Fibroblast of pulmonary artery (primary cell): ENCODE measurements at places on chromosomes 6 and 20.

DNA sequence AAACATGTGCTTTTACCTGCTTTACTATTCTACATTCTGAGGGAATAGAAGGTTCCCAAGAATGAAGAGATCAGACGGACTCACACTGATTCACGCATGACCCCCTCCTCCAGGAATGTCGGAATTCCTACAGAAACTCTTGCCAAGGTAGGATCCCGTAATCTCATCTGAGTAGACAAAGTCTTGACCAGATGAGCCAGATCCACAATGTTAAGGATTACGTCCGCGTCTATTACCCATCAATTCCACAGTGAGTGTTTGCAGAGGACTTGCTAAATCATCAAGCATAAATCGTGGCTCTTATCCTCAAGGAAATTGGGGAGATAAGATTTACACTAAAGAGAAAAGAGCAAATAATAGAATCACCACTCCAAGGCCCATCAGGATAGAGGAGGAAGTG lies 245.9 kb upstream of the FOXQ1 start:
- no peak for DNase-seq

DNA sequence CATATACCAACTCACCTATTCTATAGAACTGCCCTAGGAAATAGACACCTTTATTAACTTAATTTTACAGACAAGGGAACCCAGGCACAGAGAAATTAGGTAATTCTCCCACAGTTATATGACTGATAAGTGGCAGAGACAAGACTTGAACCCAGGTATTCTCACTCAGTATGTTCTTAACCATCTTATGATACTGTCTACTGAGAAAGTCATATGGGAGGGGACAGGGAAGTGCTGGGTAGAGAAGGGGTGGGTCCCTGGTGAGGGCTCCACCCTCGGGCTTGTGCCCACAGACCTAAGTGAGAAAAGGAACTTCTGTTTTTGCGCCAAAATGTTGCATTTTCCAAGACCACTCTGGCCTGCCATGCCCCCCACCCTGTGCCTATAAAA lies 123.5 kb downstream of the RNF144B start:
- no peak for DNase-seq

DNA sequence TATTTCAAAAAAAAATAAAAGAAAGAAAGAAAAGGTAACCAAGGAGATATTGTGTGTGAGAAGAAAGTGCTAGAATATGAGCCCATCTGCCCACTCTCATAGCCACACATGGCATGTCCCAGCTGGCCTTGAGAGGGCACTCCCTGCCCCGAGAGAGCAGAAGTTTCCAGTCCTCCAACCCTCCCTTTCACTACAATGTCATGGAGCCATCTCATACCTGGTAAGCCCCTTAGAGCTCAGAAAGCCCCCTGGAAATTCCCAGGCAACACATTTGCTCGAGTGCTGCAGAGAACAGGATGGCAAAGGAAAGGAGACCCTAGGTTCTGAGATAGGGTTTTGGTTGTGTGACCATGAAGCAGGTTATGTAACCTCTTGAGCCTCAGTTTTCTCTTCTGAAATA lies 75.8 kb upstream of the RIN2 start:
- DNase-seq: no peak

GRCh38 chr6:145963216-145964068 lies 716 bp downstream of the SHPRH start:
- peak; percentile 51 for DNase-seq

GRCh38 chr6:2353412-2354137 lies 108.2 kb upstream of the GMDS start:
- DNase-seq: peak; percentile 91

DNA sequence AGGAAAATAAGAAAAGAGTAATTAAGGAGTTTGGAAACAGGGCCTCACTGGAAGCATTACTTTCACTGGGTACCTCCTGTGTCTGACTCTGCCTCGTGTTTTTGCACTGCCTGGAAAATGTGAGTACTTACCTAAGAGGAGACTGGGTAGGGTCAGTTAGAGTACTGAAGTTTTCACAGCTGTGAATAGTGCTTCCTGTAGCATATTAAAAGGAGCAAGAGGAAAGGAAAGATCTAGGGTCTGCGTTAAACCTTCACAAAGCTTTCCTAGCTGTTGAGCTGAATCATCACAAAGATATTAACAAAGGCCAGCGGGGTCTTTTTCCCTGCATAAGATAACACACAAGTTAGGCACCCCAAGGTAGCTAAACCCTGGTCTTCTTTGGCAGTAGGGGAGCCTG lies 82.3 kb downstream of the MLIP start:
- no peak for DNase-seq

DNA sequence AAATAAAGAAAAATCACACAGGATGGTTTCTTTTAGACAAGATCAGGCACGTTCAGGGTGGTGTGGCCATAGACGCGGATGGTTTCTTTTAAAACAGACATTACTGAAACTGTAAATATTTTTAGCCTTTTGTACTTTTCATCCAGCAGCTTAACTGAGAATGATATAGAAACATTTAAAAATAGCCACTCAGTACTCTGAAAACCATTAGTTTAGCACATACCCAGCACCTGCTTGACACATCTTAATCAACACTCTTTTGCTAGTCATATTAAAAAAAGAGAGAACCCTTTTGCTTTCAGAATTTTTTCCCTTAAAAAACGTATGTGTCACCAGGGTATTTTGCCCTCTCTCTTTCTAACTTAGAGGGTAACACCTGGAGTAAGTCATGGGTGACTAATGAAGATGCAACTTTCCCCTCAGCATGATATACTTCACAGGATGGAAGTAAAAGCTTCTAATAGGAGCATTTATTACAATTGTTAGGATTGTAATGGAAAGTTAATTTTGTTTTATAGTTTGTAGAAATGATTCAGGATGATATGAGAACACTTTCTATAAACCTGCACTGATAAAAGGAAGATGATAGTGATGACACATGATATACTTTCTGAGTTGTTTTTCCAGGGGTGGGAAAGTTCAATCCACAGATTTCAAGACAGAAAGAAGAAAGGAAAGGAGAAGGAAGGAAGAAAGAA lies 45.2 kb downstream of the BACH2 start:
- no peak for DNase-seq

GRCh38 chr6:15839969-15840541 lies 177.2 kb upstream of the DTNBP1 start:
- no peak for DNase-seq

DNA sequence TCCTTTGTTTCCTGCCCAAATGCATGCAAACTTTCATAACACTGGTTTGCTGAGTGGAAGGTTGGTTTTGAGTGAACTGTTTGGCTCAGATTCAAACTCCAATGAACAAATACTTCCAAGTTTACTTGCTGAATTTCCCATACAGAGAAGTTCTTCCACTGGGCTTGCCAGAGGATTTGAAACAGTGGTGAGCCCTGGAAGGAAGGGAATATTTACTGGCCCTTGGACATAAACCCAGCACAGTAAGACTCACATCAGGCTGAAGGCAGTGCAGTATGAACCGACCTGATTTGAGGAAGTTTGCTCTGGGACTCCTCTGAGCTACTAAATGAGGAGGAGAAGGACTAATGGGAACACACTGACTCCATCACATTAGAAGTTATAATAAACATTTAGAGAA lies 3.8 kb downstream of the TRAF3IP2 start:
- DNase-seq: peak; percentile 89

DNA sequence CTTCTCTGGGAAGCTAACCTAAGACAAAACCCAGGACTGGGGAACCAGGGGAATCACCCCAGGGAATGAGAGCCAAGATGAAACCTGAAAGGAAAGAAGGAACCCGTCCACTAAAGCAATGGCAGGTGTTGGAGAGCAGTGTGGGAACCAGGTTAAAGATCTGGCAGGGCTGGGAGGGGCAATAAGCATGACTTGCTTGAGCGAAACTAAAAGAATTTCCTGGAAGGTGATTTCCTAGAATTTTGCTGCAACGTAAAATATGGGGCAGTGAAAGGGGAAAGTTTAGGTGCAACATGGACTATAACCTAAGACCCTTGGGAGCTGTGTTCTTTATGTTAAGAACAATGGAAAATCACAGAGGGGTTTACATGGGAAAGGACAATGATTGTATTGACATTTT lies 126.2 kb upstream of the SSTR4 start:
- DNase-seq: no peak

- no peak for DNase-seq
Measured at GRCh38 chr6:1389369-1390132, at the start of gene FOXF2. Gene FOXF2 (plus strand): TSS chr6:1389576. CDS start chr6:1389948, 372 bp downstream.

DNA sequence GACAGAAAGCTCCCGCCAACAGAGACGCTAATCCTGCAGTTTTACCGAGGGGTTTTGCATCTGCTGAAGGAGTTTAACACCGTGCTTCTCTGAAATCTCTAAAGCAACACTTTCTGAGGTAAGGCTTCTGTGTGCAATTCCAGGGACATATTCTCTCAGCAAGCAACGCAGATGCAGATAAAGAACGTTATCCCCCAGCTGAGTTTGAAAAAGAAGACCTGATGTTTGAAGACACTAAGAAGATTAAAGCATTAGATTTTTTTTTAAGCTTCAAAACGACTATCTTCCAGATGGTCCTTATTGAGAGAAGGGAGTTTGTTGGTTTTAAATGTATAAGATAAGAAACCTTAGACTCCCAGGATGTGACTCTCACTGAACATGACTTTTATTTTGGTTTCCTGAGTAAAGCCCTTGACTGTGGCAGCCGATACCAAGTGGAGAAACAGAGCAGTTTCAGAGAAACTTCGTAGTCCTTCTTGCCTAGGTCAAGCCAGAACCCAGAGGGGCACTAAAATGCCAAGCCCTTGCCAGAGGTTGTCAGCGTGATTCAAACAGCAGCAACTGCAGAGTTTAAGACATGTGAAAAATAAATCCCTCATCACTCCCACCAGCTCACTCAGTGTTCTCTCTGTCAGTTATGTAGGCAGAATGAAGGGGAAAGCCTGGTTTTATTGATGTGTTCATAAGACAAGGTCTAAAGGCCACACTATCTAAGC lies 353.3 kb upstream of the CNR1 start:
- DNase-seq: no peak

GRCh38 chr20:38133680-38134426 lies 31.2 kb downstream of the TGM2 start:
- no peak for DNase-seq

DNA sequence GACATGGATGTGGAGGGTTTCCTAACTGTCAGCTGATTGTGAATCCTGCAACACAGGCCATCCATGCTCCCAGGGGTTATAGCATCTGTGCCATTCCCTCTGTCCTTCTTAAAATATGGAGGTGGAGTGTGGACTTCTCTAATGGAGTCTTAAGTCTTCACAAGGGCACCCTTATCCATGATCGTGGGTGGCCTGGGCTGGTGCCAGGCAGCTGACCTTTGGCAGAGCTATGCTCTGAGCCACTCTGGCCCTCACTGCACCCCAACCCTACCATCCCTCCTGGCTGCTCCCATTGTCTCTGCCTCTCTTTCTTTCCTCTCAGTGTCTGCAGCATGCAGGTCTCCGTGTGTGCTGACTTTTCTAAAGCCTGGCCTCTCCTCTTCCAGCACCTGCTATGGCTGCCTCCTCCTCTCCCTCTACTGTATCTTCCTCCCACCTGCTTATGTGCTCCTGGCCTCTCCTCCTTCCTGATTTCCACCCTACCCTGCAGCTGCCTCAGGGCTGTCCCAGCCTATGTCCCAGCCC lies 11.2 kb upstream of the PCMTD2 start:
- DNase-seq: no peak

GRCh38 chr20:10708351-10709185 lies 34.8 kb upstream of the JAG1 start:
- peak; percentile 75 for DNase-seq

GRCh38 chr6:135506270-135506997 lies 8.9 kb upstream of the AHI1 start:
- DNase-seq: peak; percentile 82

DNA sequence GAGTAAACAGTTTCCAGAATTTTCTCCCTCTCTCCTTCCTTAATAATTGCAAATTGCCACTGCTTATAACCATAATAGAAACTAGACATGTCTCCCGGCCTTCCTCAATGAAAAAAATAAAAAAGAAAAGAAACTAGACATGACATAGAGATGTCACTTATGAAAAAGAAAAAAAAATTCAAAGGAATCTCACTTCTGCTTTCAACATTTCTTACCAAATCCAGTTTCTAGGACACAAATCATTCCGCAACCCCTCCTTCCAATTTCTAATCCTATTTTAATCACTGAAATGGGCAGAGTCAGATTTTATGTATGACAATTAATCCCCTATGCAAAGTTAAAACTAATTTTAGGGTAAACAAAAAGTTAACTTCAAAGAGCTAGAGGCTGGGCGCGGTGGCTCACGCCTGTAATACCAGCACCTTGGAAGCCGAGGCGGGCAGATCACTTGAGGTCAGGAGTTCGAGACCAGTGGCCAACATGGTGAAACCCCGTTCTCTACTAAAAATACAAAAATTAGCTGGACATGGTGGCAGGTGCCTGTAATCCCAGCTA lies 40.1 kb upstream of the EEF1A1 start:
- no peak for DNase-seq

DNA sequence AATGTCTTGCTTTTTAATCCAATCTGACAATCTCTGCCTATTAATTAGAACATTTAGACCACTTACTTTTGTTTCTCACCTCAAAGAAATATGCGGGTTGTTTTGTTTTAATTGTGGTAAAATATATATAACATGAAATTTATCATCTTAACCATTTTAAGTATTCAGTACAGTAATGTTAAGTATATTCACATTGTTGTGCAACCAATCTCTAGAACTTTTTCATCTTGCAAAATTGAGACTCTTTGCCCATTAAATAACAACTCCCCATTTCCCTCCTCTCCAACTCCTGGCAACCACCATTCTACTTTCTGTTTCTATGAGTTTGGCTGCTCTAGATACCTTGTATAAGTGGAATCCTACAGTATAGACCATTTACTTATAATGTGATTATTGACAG lies 13.8 kb upstream of the TCP11 start:
- no peak for DNase-seq

GRCh38 chr6:145836772-145837171 lies 22.2 kb upstream of the FBXO30 start:
- DNase-seq: no peak

GRCh38 chr6:154012852-154013251 lies 26.2 kb upstream of the OPRM1 start:
- DNase-seq: no peak

- DNase-seq: no peak
Measured at GRCh38 chr6:138533667-138534066, 34.4 kb upstream of the NHSL1 start.
